Naive thymus-derived CD4-positive, alpha-beta T cell (primary cell): ENCODE measurements at places on chromosomes 13 and 19. TPM values are rescaled to one million over a fixed set of nuclear protein-coding genes. Genes with fewer than 3 reads are reported as not detected.

Gene PCDH20
- not detected for total RNA-seq

Gene ZNF382
- 7.6 TPM for total RNA-seq

Gene SETDB2
- 30.0 TPM for total RNA-seq

Gene FFAR1
- not detected for total RNA-seq

Gene CCDC70
- total RNA-seq, result not detected

Gene NLRP5
- total RNA-seq, result not detected in 2 replicates

Gene OR7C1
- total RNA-seq, result not detected

Gene ZNF534
- total RNA-seq, result not detected

Gene SPTBN4
- total RNA-seq, result 1.5 TPM

Gene TPRX1
- total RNA-seq, result not detected

Gene TNNT1
- total RNA-seq, result not detected

Gene IFNL1
- not detected for total RNA-seq

DNA sequence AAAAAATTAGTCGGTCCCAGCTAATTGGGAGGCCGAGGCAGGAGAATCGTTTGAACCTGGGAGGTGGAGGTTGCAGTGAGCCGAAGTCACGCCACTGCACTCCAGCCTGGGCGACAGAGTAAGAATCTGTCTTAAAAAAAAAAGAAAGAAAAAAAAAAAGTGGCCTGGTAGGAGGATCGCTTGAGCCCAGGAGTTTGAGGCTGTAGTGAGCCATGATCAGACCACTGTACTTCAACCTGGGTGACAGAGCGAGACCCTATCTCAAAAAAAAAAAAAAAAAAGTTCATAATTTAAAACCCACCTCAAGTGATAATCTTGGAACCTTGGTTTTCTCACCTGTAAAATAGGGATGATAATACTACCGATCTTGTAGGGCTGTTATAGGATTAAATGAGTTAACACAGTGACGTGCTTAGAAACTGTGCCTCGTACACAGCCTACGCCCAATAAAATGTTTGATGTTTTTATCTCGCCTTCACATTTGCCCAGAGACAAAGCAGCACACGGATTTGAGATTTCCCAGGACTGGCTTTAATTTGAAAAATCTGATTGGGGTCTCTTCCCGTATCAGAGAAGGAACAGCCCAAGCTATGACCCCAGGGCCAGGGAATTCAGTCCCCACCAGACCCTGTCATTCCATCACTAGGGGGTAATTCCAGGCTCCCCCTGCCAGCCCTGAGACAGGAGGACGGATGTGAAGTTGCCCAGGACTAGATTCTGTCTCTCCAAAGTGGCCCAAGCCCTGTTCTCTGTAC is 3.6 kb downstream of the SERTAD1 start:
- DNase-seq, result no peak

- no peak for DNase-seq
These were observed 57.9 kb downstream of the RFC3 start for GRCh38 chr13:33875618-33876401.

GRCh38 chr19:36771261-36772231 is 1.1 kb downstream of the ZNF850 start:
- DNase-seq, result no peak

GRCh38 chr13:31749929-31750328 is 10.6 kb downstream of the RXFP2 start:
- DNase-seq, result no peak

DNA sequence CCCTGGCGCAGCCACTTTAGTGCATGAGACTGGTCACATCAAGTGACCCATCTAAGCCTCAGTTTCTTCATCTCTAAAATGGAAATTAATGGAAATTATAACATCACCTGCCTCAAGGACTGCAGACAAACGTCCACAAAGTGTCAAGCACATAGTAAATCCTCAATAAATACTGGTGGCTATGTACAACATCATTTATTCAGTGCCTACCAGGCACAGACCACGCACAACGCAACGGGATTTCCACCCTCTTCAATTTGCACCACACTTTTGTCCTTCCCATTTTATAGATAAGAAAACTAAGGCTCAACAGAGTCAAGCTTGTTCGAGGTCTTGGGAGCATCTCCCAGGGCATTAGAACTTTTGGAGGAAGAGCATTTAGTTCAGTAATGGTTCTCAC is 1.4 kb downstream of the ELAVL1 start:
- DNase-seq, result no peak

GRCh38 chr19:35059006-35059798 is 17.7 kb downstream of the HPN start:
- no peak for DNase-seq

DNA sequence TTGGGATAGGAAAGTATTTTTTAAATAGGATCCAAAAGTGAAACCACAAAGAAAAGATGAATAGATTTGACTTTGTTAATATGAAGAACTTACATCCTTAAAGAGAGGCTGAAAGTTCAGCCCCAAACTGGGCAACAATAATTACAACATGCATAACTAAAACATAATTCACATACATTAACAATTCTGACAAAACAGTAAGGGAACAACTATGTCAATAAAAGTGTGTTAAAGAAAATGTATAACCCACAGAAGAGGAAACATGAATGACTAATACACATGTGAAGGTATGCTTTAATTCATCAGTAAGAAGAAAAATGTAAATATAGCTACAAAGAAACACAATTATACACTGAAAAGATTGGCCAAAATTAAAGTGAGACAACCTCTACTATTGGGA is 1597.6 kb upstream of the MIR17HG start:
- no peak for DNase-seq

DNA sequence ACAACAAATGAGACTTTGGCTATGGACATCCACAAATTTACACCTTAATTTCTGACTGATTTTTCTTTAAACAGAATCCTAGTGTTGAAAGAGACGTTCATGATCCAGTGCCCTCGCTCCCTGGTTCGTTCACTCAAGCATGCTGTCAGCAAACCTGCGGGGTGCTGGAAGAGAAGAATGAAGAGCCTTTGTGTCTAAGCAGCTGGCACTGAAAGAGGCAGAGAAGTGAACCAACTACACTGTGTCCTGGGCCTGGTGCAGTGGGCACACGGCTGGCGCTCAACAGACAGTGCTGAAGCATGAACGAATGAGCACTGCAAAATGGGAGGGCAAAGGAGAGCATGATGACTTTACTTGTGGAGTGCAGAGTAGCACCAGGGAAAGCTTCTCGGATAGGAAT is 46.8 kb downstream of the MIPEP start:
- DNase-seq, result no peak

DNA sequence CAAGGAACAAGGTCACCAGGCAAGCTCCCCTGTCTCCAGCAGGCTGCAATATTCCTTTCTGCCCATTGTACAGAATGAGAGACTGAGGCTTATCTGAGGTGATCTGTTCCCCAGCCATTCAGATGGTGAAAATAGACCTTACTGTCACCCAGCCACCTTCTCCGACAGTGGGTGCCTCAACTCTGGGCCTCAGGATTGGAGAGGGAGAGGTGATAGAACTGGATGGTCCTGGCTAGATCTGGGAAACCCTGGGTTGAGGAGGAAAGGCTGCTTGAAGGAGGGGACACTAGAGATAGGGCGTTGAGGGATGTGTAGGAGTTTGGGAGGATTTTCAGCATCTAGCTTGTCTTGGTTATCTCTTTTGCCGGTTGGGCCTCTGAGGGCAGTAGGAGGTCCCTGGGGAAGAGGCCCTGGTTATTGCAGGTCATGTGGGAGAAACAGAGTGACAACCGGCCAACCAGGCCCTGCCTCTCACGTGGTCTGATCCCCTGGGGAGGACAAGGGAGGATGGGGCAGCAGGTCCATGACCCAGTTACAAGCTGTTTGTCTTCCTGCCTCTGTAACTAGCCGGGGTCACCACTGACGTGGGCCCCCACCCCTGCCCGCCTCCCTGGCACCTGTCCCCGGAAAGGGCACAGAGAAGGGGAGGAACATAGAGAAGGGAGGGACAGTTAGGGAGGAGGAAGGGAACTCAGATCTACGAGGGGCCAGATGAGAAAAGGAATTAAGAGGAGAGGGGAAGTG is 8.2 kb downstream of the NFIC start:
- DNase-seq, result no peak

DNA sequence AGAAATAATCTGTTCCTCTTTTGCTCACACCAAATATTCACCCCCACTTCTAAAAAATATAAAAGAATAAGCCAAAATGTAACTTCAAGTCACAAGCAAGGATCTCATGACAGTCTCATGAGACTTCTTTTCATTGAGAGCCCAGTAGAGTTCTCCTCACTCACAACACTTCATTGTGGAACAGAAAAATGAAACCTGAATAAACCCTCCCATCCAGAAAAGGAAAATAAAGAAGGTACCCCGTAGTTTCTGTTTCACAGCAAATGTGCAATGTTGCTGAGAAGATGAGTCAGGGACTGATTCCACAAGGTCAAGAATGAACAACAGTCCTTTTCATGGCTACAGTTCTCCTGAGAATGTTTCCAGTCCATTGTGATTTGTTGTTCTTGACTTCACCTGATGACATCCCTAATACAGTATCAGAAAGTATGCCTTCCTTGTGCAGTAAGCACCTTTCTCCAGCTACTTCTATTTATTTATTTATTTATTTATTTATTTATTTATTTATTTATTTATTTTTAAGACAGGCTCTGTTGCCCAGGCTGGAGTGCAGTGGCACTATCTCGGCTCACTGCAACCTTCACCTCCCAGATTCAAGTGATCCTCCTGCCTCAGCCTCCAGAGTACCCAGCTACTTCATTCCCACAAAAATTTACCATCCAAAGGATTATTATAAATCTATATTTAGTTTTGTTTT is 6.4 kb upstream of the ZNF841 start:
- no peak for DNase-seq

- DNase-seq, result no peak
These were observed 71.0 kb downstream of the ZNF568 start for GRCh38 chr19:36987091-36987490.

DNA sequence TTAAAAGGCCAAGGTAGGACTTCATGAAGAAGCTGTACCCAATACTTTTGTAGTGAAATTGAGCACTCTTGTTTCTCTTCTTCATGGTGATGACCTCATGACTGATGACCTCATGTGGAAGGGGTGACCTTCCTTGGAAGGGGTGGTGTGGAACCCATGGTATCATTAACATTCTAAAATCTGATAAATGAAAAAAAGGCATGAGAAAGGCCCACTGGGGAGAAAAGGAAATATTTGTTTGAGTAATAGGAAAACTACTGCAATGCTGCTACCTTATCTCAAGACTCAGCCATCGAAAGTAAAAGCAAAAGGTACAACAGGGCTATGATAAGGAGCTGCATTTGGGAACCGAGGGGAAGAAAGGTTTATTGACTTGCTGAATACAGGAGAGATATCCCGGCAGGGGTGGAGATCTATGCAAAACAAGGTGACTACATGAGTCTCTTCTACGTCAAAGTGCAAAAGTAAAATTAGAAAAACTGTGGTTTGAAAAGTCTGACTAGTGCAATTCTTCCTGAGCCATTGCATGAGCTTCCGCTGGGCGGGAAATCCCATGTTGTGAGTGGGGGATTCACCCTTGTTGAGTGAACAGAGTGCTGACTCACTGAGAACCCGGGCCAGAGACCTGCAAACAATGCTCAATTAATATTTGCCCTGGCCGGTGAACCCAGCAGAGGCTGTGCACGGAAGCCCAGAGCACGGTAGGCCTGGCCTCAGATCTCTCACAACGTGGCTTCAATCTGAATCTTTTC is 138.9 kb upstream of the RFC3 start:
- no peak for DNase-seq

DNA sequence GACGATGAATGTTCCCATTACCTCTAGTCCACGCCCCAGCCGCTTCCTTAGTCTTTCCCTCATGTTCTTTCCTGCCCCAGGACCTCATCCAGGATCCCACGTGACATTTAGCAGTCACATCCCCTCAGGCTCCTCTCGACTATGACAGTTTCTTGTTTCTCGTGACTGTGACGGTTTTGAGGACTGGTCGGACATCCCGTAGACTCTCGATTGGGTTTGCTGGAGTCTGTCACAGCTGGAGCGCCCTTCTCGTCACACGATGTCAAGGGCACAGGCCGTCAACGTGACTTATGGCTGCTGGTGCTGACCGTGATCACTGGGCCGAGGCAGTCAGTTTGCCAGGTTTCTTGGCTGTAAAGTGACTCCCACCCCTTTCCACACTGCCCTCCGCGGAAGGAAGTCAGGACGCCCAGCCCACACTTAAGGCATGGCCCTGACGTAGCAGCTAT is 22.8 kb downstream of the ELAVL1 start:
- DNase-seq, result no peak

- no peak for DNase-seq
These were observed 265.3 kb upstream of the STARD13 start for GRCh38 chr13:33550885-33551284.

GRCh38 chr13:79149210-79149609 is 256.8 kb downstream of the RBM26 start:
- no peak for DNase-seq

GRCh38 chr13:94411747-94412146 is 67.7 kb downstream of the DCT start:
- no peak for DNase-seq

DNA sequence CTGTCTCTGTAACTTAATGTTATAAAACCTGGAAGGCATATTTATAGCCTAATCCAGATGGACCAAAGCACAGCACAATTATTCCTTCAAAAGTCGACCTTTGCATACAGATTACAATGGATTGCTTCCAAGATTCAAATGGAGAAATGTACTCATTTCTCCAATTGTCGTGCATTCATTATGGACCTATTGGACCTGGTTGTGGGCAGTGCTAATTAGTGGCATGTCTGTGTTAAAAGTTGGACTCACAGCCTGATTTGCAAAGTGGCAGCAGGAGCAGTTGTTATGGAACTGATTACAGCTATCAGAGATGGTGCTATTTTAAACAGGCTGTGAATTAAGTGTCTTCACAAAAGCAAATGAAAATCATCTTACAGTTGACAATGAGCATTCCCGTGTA is 1529.3 kb upstream of the SLC10A2 start:
- no peak for DNase-seq

- DNase-seq, result no peak
These were observed 3.3 kb downstream of the REX1BD start for GRCh38 chr19:18591735-18592385.

DNA sequence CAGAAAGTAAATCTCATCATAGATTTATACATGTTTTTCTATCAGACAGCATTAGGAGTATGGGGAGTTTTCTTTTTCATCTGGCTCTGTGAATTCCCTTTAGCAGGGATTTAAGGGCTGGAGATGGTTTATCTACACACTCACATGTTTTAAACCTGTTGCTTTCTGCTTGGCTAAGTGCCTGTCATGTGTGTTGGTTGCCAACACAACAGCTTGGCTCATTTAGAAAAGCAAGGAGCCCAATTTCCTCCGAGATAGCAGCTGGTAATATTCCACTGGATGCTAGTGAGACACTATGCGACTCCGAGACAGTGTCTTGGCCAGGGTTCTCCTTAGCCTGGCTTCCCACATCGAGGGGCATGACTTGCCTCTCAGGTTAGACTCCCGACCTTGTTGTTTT is 83.3 kb downstream of the KLF5 start:
- no peak for DNase-seq
